A549 treated with RU486 at 1 μM for 4 hours (cell line): ENCODE measurements at places on chromosomes 3 and 15. TPM values are rescaled to one million over a fixed set of nuclear protein-coding genes. Genes with fewer than 3 reads are reported as not detected.

The C2CD4A gene
- 0.05 to 0.09 TPM (median 0.06 TPM) in 3 of 5 replicates, not detected in the others for total RNA-seq

The LYZL4 gene
- not detected in 5 replicates for total RNA-seq

The SH2D7 gene
- total RNA-seq = not detected in 5 replicates

The GPR87 gene
- 0.94 to 1.9 TPM (median 1.6 TPM) in 5 replicates for total RNA-seq

The BNIP2 gene
- 67.8 to 108 TPM (median 69.8 TPM) in 5 replicates for total RNA-seq

The GRM7 gene
- not detected in 5 replicates for total RNA-seq

The CTXN2 gene
- total RNA-seq = 0.02 TPM in 1 of 5 replicates, not detected in the others

The MAP1A gene
- total RNA-seq = 0.76 to 0.97 TPM (median 0.85 TPM) in 5 replicates

The PRSS50 gene
- total RNA-seq = not detected in 5 replicates

The A4GNT gene
- total RNA-seq = not detected in 5 replicates

The DNAH12 gene
- total RNA-seq = 0.02 to 0.13 TPM (median 0.04 TPM) in 3 of 5 replicates, not detected in the others

The EFCC1 gene
- not detected in 5 replicates for total RNA-seq

The SST gene
- total RNA-seq = not detected in 5 replicates

The RPP25 gene
- total RNA-seq = 21.4 to 32.8 TPM (median 29.8 TPM) in 5 replicates

The C3orf22 gene
- not detected in 5 replicates for total RNA-seq

The CYP1A2 gene
- not detected in 5 replicates for total RNA-seq

The LEKR1 gene
- total RNA-seq = 0.53 to 1.00 TPM (median 0.70 TPM) in 5 replicates

The GOLGA6B gene
- total RNA-seq = 0.09 TPM in 1 of 5 replicates, not detected in the others

The CCDC71 gene
- total RNA-seq = 10.6 to 14.9 TPM (median 12.9 TPM) in 5 replicates

The GOLGA8O gene
- 0.13 to 0.64 TPM (median 0.31 TPM) in 5 replicates for total RNA-seq

The USP19 gene
- total RNA-seq = 18.7 to 24.8 TPM (median 23.0 TPM) in 5 replicates

The NR2F2 gene
- 21.3 to 28.1 TPM (median 26.6 TPM) in 5 replicates for total RNA-seq

The KCNAB1 gene
- total RNA-seq = not detected in 5 replicates

The NLGN1 gene
- total RNA-seq = not detected in 5 replicates

The CFAP20DC gene
- total RNA-seq = 1.8 to 3.4 TPM (median 2.3 TPM) in 5 replicates

The PTH1R gene
- 0.07 to 0.67 TPM (median 0.47 TPM) in 5 replicates for total RNA-seq
